Dermis blood vessel endothelial cell (primary cell): ENCODE measurements at places on chromosomes 7 and 10. TPM values are rescaled to one million over a fixed set of nuclear protein-coding genes. Genes with fewer than 3 reads are reported as not detected.

The PILRB gene
- 11.6 and 17.0 TPM in 2 replicates for total RNA-seq

DNA sequence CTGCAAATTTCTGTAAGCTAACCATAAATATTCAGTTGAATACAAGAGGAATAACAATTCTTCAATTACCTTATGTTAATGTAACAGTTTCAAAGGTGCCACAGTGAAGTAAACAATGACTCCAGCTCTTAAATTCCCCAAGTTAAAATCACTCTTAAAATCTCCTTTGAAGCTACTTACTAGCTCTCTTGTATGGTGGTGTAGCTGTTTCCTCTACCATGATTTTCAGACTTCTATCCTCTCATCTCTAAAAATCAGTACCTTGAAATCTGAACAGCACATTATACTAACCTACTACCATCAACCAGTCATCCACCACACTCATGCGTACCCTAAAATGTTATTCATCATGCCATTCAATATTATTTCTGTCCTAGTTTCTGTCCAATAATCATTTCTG, 29.6 kb downstream of the JMJD1C start:
- DNase-seq, result no peak

DNA sequence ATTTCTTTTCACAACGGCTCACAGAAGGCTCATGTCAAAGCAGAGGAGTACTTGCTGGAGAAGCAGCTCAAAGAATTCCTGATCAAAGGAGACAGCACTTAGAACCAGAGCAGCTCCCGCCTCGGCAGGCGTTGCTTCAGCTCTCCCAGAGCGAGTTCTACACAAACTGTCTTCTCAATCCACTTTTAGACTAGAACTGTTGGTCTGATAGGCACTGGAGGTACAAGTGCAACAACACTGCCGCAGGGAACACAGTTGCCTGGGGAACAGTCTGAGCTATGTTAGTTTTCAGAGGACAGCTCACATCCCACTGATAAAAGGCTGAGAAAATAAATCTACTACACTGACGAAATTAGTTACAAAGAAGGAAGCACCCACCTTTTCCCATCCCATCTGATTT, 35.4 kb downstream of the CYTH3 start:
- DNase-seq, result no peak

The GPR15LG gene
- total RNA-seq, result 0.47 TPM in 1 of 2 replicates, not detected in the other

- no peak for DNase-seq
Observed at GRCh38 chr10:36344240-36345174, 702.4 kb upstream of the FZD8 start.

DNA sequence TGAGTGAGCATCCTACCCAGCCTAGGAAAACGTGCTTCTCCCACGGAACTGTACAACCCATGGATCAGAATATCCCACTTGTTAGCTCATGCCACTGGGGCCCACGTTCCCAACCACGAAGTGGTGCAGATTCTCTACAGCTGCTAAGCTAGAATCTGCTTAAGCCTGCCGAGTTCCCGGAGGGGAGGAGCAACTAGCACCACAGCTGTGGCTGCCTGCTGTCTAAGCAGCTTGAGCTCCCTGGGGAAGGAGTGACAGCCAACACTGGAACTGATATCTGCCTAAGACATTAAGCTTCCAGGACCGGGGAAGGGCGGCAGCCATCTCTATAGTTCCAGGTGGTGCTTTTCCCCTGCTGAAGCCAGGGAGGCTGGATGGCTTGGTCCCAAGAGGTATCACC, 334.7 kb upstream of the CHRM2 start:
- DNase-seq, result no peak

GRCh38 chr10:132259702-132260482, 47.9 kb downstream of the STK32C start:
- no peak for DNase-seq

The PDCD4 gene
- total RNA-seq, result 171 and 200 TPM in 2 replicates

- DNase-seq, result no peak
Observed at GRCh38 chr10:124384591-124385190, 34.0 kb downstream of the OAT start.

DNA sequence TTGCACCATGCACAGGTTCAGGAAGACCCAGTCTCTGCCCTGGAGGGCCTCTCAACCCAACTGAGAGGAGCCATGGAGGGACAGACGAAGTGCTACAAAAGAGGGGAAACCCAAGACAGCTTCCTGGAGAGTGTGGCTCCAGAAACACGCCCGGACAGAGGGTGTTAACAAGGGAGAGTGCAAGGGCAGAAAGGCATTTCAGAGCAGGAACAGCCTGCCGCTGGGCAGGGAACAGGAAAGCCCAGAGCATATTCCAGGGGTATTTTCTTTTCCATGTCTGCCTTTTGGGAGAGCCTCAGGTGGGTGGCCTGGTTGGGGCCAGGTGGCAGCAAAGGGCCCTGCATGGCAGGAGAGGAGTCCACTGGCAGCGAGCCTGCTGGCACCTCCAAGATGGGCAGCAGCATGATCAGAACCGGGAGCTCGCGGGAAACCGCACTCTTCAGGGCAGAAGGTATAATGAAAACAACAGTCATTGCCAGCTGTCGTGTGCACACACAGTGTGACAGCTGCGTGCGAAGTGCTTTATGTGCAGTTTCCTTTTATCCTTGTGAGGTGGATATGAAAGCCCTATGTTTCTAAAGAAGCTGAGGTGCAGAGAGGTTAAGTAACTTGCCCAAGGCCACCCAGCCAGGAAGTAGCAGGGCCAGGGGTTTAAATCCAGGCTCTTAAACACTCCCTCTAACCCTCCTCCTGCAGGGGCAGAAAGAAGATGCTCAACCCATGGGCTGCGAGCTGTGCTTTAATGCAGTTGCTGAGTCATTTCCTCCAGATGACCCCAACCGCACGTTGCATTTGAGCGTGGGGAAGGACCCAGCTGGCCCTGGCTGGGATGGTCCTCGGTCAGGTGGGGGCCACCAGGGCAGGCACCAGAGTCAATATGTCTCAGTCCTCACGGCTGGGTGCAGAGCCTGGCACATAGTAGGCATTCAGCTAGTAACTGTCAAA, 128.6 kb downstream of the OAT start:
- DNase-seq, result peak; percentile 15

GRCh38 chr10:69567920-69568319, 5.3 kb downstream of the NEUROG3 start:
- DNase-seq, result peak; percentile 79

DNA sequence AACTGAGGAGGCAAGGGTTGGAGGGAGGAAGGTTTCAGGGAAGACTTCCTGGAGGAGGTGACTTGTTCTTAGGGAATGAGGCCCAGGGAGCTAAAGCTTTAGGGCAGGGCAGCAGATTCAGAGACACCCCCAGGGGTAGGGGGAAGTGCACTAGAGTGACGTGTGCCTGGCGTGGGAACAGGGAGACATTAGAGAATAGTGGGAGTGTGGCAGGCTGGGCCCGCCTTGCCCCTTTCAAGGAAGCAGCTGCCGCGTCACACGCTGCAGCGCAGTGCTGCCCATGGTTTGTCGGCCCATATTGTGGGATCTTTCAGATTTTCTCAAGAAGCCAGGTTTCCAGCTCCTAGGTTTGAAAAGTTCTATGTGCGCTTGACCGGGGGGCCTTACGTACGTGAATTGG, 139.4 kb downstream of the LHPP start:
- no peak for DNase-seq

- DNase-seq, result no peak
Observed at GRCh38 chr7:115133248-115133647, 211.4 kb downstream of the MDFIC start.

The SPDYE2B gene
- not detected in 2 replicates for total RNA-seq
